ENCODE measurements at places on chromosomes 13 and 19.

GRCh38 chr13:80430561-80430960 lies 89.6 kb upstream of the SPRY2 start:
- no peak for DNase-seq

GRCh38 chr19:3220576-3220975 lies 3.9 kb upstream of the CELF5 start:
- no peak for DNase-seq

DNA sequence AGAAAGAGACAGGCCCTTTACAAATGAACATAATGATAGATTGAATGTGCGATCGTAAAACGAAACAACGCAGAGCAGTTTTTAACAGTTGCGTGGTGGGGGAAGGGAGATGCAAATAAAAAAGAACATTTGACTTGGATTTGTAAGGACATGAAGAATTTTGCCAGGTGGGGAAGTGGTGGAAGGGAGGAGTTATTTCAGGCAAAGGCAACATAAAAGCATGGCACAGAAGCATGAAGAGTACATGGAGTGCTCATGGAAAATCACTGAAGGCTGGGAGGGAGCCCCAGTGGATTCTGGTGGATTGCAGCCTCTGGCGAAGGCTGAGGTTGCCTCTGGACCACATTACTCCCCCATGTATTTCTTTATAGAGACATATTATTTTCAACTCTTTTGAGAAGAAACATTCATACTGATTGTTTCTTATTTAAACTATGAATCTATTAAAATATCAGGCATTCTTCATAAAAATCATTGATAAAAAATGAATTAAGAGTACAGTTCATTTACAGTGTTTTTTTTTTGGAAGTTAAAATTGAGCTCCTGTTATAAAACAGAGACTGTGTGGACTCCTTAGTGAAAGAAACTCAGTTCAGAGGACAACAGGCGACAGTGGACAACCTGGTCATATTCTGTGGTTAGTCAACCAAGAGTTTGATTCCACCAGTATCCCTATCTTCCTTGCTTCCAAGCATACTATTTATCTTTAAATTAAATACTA lies 57.5 kb downstream of the STARD13 start:
- no peak for DNase-seq

DNA sequence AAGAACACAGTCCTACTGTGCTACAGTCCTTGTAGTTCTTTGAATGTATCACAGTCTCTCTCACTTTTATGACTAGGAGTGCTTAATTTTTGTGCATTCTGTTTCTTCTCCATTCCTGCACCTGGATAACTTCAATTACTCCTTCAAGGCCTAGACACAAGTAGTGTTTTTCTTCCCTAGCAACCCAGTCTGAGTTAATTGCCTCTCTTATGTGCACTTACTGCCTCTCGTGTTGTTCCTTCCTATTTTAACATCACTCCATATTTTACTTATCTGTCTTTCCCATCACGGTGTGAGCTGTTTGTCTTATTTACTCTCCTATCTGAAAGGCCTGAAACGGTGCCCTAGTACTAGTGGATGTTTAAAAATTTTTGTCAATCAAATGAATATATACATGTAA lies 101.5 kb downstream of the HS6ST3 start:
- DNase-seq = no peak

DNA sequence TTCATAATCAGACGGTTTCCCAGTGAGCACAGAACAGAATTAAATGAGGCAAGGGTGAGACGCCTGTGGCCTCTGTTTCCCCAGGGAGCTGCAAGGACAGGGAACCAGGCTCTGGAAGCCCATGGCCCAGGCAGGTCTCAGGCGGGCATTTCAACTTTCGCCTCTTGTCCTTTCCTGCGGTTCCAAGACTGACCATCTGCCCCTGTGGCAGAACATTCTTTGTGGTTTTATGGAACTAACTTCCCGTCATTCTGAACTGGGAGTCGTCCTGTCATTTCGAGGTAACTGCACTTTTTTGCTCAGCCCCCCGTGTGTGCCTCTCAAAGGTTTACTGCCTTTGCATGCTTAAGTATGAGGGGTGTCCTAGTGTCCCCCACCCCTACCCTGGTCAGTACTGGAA lies 70.9 kb downstream of the KL start:
- DNase-seq = no peak

GRCh38 chr13:44237276-44237767 lies 136.3 kb upstream of the SERP2 start:
- no peak for DNase-seq

DNA sequence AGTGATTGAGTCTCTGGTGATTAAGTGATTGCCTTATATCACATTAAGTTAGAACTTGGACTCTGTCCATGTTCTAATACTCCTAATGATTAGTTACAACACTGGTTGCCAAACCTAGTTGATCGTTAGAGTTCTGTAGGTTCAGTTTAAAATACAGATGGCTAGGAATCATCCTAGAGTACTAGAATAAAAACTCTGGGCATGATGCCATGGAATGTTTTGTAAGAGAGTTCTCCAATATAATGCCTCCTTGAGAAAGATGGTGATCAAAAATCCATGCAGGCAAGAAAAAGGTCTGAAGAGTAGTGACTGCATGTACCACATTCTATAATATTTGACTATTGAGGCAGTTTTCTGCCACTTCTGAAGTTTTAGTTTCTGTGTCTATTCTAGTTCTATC lies 176.3 kb downstream of the GPC5 start:
- no peak for DNase-seq

- no peak for DNase-seq
Observed at GRCh38 chr13:112880221-112880641, 88.8 kb upstream of the MCF2L start.

DNA sequence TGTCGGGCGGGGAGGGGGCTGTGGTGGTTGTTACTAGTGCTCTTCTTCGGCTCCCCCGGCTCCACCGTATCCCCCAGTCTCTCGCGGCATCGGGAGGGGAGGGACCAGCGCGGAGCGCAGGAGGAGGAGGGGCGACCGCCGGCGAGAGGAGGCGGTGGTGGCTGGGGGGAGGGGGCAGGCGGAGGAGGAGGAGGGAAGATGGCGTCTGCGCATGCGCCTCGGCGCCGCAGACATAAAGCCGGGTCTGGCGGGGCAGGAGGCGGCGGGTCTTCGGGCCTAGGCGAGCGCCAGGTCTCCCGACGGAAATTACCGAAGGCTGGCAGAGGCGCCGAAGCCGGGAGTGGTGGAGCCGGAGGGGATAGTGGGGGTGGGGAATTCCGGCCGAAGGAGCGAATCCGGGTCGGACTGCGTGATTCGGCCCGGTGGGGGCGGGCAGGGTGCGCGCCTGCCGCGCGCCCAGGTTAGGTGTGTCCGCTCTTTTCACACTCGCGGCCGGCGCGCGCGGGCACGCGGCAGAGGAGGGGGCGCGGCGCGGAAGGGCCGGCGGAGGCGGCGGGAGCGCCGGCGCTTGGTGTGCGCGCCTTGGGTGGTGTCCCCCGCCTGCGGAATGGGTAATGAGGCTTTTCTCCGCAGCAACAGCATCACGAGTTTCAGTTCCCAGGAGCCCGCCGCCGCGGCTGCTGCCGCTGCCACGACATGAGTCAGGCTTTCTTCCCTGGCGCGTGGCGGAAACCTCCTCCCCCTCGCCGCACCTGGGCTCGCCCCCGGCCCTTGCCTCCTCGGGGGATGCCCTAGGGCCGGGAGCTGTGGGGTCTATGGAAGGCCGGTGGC lies 1.3 kb upstream of the TSC22D1 start:
- DNase-seq = peak; percentile 85

DNA sequence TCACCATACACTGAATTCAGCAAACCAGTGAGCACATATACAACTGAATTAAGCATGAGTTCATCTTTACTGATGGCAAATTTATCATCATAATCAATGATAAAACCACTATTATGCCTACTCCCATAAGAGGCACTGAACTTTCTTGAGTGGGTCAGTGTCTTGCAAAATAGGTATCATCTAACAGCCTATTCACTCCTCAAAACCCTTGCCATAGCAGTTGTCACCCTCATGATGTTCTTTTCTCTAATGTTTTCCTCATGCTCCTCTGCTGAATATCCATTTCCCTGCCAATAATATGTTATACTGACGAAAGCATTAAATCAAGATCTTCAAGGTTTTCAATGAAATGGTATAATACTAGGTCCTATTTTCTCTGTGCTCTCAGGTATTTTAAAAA lies 5.6 kb downstream of the ARGLU1 start:
- no peak for DNase-seq

DNA sequence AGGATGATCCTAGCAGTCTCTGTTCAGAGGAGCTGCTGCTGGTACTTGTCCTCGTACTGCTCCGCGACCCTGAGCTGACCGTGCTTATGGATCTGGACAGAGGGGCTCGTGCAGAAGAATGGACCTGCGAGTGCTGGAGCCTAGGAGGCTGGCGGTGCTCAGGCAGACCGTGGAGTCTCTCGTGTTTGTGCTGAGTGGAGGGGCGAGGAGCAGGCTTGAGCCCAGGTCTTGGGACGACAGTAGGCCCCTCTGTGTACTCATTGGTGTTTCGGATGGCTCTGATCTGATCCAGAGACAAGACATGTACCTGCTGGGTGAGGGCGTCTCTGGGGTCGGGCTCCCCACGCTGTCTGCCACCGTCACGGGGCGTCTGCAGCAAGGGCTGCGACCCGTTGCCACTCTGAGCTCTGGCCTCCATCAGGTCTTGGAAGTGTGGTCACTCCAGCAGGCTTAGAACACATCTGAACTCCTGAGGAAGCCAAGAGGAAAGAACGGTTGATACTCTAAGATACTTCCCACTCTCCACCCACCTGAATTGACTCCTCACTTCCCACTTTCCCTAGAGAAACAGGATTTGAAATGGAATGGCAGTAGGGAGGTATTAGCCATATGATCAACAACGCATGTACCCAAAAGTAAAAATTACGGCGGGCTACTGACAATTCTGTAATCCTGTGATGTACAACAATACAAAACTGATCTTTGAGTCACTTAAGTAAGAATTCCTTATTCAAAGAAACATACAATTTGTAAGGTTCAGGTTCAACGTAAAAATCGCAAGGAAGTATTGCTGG lies 3.4 kb downstream of the SPRY2 start:
- no peak for DNase-seq

DNA sequence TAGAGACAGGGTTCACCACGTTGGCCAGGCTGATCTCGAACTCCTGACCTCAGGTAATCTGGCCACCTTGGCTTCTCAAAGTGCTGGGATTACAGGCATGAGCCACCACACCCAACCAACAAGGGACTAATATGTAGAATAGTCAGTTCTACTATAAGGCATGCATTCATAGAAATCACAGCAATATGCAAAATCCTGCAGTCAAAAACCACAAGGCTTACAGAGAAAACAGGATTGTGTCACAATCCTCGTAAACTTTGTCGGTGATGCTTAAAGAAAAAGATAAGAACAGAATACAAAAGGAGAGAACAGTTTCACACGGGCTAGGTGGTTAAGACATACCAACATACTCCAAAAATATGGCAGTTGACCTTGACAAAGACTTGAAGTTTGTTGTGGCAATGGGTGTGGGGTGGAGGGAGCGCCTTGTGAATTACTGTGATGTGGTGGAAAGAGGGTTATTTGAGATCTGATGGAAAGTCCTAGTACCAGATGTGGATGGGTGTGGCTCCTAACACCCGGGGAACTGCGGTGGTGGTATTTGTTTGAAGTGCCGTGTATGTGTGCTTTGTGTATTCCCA lies 12.4 kb downstream of the NOSIP start:
- no peak for DNase-seq

DNA sequence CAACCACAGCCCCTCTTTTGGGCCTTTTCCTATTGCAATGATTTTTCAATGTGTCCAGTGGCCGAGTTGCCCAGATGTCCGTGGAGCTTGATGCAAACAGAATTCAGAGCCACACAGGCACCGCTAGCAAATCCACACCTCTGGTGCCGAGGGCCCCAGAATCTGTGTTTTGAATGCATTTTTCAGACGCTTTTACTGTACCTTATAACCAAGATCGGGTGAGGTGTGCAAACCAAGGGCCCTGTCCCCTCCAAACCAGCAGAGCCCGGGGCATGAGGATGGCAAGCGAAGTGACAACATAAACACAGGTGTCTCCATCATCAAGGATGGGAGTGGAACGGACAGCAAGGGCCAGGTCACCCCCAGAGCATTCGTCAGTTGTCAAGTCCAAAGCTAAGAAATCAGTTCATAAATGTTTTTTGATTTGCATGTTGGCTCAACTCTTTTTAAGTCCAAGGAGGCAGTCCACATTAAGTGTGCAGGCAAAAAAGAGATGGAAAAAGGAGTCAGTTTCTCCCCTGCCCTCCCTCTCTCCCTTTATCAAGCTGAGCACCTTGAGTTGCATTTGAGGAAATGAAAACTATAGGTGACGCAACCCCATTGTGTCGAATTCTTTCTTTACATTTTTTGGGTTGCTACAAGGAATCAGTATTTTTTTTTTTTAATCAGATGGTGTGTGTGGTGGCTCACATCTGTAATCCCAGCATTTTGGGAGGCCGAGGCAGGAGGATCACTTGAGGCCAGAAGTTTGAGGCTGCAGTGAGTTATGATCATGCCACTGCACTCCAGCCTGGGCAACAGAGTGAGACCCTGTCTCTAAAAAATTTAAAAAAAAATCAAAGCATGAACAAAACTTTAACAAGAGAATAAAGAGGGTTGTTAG lies 2.9 kb downstream of the CCDC8 start:
- DNase-seq = no peak

GRCh38 chr19:57656346-57656745 lies 12.4 kb upstream of the ZSCAN4 start:
- no peak for DNase-seq

DNA sequence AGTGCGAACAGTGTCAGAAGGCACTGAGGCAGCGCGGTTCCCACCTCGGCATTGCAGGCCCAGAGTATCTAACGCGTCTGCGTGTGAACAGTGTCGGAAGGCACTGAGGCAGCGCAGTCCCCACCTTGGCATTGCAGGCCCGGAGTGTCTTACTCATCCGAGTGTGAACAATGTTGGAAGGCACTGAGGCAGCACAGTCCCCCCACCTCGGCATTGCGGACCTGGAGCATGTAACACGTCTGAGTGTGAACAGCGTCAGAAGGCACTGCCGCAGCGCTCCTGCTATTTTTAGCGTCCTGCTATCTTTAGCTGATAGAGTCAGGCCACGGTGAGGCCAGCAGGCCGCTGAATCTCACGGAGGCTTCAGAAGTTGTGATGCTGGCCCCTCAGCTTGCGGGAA lies 39.6 kb downstream of the ATP11A start:
- no peak for DNase-seq

DNA sequence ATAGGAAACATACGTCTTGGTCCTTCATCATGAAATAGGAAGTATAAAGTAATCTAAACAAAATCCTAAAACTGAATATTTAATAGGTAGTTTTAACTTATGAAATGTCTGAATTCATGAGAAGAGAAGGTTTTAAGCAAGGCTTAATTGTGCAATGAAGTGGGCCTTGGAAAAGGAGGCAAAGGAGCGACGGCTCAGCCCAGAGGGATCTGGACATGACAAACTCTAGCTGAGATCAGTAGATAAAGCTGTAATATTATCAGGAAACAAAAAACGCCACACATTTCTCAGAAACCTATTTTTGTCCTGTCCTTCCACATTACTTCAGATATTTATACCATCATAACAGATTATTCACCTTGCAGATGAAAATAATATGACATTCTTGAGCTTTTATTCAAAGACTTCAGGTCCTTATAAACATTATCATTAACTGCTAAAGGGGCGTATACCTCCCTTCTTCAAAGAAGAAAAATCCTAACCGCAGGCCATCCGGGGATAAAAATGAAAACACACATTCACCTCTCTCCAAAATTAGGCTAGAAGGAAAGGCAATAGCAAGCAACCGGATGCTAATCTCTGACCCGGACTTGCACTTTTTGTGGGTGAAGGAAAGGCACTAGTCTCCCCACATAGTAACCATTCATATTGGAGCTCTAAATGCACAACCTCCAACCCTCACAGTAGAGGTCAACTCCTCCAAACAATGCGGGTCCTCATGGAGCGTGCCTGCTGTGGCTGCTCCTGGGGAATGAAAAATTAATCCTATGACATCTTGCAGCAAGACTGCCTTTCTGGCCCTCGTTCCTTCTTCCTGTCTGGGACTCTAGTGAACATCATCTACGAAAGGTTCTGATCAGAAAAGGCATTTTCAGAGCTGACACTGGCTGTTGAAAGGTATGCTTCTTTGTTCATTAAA lies 108.8 kb downstream of the TBC1D4 start:
- no peak for DNase-seq
